T-helper 17 cell (primary cell): ENCODE measurements at places on chromosomes 6 and 20.

GRCh38 chr6:31544676-31545075 lies 1.7 kb downstream of the ATP6V1G2 start:
- DNase-seq = no peak

DNA sequence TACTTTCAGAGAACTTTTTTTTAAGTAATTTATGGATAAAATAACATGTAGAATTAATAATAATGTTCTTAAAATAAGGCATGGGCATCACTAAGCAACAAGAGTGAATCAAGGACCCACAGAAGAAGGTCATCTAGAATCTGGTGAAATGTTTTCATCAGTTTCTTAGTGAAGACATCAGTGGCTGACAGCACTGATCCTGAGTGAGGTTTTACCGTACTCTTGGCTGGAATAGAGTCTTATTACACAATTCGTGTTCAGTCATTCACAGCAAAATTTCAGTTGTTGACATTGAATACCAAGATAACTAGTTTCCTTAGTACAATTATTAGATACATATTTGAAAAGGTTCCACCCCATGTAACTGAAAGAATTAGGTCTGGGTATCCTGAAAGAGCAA lies 140.4 kb downstream of the C6orf58 start:
- DNase-seq = no peak

DNA sequence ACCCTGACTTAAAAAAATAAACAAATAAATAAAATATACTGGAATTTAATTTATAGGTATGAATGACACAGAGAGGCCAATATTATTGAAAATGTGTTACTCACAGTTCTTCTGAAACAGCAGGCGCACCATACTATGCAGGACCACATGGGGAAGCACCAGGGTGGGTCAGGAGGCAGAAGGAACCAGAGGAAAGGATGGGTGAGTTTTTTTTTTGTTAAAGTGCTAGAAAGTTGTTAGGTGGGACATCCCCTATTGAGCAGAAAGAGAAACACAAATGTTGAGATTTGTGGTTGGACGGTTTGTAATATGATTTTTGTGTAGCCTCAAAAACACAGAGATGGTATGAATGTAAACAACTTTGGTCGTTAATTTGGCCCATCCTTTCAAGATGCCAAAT lies 26.0 kb downstream of the PTPRA start:
- no peak for DNase-seq

- no peak for DNase-seq
These were observed 1142.8 kb upstream of the EYS start for GRCh38 chr6:66849843-66850242.

DNA sequence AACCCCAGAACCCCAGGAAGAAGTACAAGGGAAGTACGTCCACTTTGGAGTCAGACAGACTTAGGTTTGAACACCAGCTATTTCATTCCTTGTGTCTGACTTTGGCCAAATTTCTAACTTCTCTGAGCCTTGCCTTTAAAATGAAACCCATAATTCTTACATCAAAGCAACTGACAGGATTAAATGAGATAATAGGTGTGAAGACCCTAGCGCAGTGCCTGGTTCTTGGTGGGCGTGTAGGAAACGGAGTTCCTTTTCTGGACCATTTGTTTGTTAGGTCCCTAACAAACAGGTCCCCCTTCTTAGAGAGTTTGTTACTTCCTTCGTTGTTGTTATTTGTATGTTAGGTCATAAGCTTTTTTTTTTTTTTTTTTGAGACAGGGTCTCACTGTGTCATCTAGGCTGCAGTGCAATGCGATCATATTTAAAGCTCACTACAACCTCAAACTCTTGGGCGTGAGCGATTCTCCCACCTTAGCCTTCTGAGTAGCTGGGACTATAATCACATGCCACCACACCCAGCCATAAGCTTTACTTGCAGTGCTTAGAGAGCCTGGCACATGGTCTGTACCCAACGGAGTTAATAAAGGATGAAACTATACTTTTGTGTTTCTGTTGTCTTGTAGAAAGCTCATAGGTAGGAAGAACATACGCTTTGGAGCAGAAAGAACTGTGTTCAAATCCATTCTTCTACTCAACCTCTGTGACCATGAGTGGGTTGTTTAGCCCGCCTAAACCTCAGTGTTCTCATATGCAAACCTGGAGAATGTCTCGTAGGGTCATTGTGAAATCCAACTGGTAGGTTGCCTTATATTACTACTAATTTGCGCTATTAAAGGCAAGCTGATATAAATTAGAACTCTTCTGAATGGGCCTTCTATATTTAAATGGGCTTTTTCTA lies 21.8 kb upstream of the MROH8 start:
- DNase-seq = no peak

GRCh38 chr6:122491919-122492555 lies 20.4 kb upstream of the SERINC1 start:
- peak; percentile 33 for DNase-seq

GRCh38 chr20:32447136-32448027 lies 89.3 kb downstream of the ASXL1 start:
- no peak for DNase-seq

DNA sequence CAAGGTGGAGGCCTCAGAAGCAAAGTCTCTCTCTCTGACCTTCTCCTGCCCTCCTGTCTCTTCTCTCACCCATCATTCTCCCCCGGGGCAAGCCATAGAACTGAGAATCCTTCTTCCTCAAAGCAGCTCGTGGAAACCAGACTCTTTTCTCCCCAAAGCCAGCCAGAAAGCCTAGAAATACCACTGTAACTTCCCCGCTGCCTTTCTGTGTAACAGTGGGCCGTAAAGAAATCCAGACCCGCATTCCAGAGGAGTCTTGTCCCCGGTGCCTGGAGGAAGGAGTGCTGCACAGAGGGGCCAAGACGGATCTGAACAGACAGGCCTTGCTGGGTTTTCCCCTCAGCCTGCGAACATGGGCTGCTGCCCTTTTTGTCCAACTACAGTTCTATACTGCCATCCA lies 977 bp upstream of the SLC22A2 start:
- no peak for DNase-seq

- no peak for DNase-seq
These were observed 4.2 kb downstream of the CDYL start for GRCh38 chr6:4780360-4780812.

DNA sequence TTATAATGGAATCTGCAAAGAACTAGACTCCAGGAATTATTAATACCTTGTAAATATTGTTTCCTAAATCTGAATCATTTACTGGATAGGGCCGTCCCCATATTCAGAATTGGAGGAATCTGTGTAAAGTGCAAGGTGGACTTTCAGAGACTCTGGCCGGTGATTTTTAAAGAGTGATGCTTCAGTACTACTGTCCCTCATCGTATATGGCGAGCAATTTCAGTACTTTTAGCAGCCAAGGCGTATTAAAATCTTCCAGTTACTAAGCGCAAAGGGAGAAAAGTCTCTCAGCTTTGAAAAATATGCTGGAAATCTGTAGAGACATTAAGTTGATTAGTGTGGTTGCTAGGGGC lies 483 bp downstream of the SMIM26 start:
- no peak for DNase-seq

GRCh38 chr6:112036088-112036637 lies 17.7 kb upstream of the CCN6 start:
- DNase-seq = no peak

- no peak for DNase-seq
These were observed 26.7 kb downstream of the SERPINB9 start for GRCh38 chr6:2876210-2877056.

DNA sequence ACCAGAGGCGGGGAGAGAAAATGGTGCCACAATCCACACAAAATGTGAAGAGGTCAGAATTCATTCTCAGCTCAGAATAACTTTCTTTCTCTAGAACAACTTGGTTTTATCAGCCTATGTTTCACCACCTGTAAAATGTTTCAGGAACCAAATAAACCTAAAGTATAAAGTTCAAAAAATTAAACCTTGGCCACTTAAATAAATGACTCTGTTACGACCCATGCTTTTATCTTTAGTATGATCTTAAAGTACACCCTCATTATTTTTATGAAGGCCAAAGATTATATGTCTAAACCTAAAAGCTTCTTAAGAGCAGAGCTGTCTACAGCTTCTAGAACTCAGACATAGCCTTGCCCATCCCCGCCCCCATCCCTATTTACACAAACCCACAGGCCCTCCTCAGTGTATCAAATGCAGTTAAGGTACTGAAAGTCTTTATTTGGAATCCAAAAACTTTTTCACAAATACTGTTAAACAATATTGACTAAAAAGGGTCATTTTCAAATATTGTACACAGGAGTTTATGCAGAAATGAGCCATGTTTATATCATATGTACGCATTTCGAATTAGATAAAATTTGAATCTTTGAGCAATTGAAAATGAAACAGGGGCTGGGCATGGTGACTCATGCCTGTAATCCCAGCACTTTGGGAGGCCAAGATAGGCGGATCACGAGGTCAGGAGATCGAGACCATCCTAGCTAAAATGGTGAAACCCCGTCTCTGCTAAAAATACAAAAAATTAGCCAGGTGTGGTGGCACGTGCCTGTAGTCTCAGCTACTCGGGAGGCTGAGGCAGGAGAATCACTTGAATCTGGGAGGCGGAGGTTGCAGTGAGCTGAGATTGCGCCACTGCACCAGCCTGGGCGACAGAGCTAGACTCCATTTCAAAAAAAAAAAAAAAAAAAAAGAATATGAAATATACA lies 5.7 kb upstream of the NHSL1 start:
- no peak for DNase-seq

GRCh38 chr6:169592558-169592957 lies 109.3 kb downstream of the WDR27 start:
- no peak for DNase-seq

DNA sequence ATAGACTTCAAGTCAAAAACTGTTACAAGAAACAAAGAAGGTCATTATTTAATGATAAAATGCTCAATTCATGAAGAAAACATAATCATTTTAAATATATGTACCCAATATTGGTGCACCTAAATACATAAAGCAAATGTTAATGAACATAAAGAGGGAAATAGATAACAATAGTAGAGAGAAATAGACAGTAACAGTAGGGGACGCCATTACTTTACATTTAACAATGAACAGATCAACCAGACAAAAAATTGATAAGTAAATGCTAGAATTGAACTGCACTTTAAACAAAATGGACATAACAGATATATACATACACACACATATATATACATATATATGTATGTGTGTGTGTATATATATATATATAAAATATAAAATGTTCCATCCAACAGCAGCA lies 37.4 kb downstream of the IL22RA2 start:
- DNase-seq = no peak

GRCh38 chr6:86791476-86791875 lies 145.9 kb upstream of the HTR1E start:
- DNase-seq = no peak

DNA sequence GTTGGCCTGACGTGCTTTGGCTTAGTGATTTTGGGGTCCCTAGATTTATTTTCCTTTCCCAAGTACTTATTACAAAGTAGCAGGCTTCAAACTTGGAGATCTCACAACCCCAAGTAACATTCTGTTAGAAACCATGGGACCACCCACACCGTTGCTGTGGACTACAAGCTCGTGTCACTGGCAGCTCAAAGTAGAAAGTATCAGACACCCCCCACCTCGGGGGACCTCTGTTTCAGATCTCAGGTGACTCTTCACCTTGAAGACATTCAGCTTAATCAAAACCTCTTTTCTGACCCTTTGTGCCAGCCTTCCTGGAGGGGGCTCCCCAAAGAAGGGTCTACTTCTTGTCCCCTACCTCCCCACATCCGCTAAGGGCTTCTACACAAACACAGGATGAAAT lies 15.7 kb upstream of the MYT1 start:
- peak; percentile 1 for DNase-seq
